Muscle of leg (tissue), 16 donors: ENCODE measurements at places on chromosomes 2 and 18. TPM values are rescaled to one million over a fixed set of nuclear protein-coding genes. Genes with fewer than 3 reads are reported as not detected.

DNA sequence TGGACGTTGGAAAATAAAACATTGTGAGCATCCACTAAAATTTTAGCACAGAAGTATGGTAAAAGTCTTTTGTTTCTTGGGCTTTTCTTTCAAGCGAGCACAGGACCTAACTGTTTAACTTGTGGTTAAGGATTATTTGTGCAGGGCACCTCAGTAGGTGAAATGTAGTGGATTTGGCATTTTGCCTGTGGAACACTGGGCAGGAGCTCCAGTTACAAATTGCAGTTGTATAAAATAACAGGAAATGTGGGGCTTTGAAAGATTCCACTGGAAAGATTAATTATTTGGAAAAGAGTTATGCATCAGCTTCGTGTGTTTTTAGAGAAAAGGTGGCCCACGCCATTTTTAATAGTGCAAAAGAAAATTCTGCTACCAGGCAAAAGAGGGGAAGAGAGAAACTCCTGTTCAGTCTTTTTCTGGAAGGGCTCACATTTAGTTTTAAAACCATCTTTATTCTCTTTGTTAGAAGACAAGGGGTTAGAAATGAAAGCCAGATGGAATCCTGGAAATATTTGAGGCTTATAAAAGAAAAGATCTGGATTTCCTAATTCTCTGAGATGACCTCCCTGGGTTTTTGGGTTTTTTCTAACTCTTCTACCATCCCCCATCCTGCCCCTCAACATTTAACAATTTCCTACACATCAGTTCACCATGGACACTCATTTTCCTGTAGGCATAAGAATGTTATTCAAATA is 144.3 kb upstream of the SERTAD2 start:
- peak; percentile 23 for DNase-seq

GRCh38 chr2:71743995-71744675 is 290.8 kb downstream of the DYSF start:
- peak; percentile 68 for DNase-seq

Gene AMER3
- polyA plus RNA-seq: not detected

DNA sequence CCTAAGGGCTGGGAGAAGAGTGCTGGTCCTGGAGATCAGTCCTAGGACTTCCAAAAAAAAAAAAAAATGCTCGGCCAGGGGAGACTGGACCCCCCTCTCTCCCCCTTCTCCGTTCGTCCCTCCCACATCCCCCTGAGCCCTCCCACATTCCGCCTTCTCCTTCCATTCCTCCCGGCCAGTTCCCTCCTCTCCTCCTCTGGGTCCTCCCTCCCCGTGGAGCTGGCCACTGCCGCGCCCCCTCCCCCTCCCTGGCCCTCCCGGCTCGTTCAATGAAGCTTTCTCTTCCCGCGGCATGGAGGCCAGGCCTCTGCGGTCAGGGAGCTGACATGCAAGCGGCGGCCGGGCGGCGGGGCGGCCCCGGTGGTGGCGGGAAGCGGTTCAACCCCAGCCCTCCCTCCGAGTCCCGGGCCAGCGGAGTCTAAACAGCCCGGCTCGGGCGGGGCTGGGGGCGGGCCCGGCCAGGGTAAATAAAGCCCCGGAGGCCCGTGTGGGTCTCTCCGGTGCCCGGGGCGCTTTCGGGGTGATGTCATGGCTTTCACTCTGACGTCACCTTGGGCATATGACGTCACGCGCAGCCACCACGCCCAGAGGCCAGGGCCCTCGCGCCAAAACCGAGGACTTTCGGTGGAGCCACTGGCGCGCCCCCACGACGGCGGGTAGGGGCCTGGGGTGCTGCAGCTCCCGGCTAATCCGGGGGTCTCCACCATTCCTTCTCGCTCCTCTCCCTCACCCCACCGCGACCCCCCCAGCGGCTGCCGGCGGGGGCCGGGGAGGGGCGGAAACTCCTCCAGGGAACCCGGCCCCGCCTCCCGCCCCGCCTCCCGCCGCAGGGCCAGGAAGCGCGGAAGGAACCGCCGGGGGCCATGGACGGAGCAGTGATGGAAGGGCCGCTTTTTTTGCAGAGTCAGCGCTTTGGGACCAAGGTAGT is at the start of the genes DOK1 and LOXL3:
TSS of gene DOK1 (plus strand) at position 829 of the 928 bp plus-strand sequence. CDS start at position 864, 35 bp downstream.
TSS of gene LOXL3 (minus strand) at position 51 of the 928 bp plus-strand sequence. CDS start 1,308 bp downstream, outside the sequence.
- DNase-seq: peak; percentile 96

GRCh38 chr2:177989029-177989885 is 83.3 kb downstream of the PDE11A start:
- DNase-seq: no peak

DNA sequence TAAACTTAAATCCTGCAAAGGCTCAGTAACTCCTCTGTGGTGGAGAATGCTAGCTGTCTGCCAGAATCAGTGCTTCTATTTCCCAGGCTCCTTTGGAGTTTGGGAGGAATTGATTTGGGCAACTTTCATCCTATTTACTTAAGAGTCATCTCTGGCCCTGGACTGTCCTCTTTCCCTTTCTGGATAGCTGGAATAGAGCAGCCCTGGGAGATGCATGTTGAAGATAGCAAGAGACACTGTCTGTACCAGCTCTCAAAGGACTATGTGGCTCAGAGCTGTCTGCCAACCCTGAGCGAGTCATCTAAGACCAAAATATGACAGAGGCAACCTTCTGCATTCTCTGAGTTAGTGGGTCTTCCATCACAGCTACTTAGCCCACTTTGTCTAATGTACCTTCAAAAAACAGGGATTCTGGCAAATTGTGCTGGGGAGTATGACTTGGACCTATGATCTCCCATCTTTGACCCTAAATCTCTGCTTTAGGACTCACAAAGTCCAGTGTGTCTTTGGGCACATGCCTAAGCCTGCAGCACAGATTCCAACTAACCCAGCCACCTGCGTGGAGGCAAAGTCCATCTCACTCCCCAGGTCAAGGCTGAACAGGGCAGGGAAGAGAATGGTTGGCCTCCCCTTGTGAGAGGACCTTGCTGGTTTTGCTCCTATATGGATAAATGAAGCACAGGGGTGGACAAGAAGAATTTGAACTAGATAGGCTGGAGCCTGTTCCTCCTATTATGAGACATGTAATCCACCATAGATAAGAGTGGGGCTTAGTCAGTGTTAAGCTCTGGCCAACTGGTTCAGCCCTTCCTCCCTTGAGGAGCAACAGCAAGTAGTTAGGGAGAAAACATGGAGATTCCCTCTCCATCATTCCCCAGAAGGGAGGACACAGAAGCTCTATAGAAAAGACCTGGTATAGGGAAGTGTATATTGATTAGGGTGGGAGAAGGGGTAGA is 99.1 kb upstream of the PELI1 start:
- no peak for DNase-seq

Gene REG3A
- polyA plus RNA-seq: not detected

DNA sequence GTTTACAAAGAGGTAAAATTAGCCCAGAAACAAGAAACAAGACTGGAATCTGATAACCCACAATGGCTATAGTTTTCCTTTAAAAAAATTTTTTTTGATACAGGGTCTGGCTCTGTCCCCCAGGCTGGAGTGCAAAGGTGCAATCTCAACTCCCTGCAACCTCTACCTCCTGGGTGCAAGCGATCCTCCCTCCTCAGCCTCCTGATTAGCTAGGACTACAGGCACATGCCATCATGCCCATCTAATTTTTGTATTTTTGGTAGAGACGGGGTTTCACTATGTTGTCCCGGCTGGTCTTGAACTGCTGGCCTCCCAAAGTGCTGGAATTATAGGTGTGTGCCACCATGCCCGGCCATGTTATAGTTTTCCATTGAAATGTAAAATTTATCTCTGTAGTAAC is 12.3 kb upstream of the PARD6G start:
- no peak for DNase-seq

DNA sequence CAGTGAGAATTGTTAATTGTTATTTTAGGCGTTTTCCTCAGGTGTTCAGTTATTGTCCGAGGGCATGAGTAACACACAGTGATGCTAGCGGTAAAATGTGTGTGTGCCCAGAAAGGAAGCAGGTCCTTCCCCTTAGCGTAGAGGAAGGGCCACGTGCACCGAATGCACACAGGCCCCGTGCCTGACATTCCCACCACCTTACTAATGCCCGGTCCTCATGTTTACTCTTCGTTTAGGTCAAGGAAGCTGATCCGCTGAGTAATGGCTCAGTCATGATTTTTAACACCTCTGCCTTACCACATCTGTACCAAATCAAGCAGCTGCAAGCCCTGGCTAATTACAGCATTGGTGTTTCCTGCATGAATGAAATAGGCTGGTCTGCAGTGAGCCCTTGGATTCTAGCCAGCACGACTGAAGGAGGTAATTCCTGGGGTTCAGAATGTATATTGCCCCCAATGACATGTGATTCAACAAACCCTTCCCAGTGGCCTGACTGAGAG is 76.7 kb downstream of the MERTK start:
- DNase-seq: peak; percentile 32

GRCh38 chr2:203994735-203995134 is 58.2 kb downstream of the ICOS start:
- DNase-seq: no peak

GRCh38 chr18:10127729-10128128 is 213.9 kb downstream of the VAPA start:
- no peak for DNase-seq

DNA sequence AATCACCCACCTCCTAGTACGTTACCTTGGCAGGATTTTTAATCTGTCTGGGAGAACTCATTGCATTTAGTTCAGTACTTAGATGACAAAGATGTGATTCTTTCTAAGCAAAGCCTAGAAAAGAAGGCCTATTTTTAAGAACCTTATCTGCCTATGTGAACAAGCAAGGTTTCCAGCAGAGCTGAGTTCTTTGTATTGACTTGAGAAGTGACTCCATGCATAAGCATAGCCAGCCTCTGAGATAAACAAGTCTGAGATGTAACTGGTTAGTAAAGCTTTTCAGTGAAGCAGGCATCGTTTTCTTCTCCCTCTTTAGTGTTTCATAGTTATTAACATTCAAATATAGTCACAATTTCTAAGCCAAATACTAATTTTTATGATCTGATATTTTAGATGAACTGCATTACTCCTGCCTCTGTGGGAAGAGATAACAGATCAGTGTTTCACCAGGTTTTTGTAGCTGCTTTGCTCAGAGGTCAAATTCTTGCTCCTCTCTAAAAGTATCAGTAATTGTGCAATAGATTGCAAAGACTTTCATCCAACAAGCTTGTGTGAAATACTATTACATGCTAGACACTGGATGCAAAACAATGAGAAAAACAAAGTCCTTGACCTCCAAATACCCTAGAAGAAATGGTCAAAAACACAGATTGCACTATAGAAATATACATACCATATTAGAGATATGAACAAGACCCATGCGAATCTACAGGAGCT is 107.8 kb downstream of the MBD2 start:
- DNase-seq: no peak

GRCh38 chr2:204255526-204255925 is 289.7 kb upstream of the PARD3B start:
- DNase-seq: no peak

GRCh38 chr2:69798909-69799526 is 30.4 kb upstream of the GMCL1 start:
- peak; percentile 67 for DNase-seq

GRCh38 chr2:10817413-10817812 is 4.8 kb upstream of the PDIA6 start:
- DNase-seq: no peak

DNA sequence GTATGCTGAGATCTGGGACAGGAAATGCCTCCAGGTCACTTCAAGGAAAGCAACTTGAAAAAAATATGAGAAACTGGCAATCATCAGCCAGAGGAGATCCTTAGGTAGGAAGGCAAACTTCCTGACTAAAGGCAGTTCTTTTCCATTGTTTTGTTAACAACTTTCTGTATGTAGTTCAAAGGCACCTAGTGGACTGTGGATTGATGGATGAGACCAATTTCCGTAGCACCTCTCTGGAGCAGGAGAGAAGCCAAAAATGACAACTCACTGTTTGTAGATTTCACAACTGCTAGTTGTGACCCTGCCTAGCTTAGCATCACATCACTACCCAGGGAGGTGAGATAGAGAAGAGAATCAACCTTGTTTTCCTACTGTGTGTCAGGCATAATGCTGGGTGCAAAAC is 21.8 kb upstream of the NOSTRIN start:
- DNase-seq: no peak
